ENCODE measurements at places on chromosomes 12 and 14.

DNA sequence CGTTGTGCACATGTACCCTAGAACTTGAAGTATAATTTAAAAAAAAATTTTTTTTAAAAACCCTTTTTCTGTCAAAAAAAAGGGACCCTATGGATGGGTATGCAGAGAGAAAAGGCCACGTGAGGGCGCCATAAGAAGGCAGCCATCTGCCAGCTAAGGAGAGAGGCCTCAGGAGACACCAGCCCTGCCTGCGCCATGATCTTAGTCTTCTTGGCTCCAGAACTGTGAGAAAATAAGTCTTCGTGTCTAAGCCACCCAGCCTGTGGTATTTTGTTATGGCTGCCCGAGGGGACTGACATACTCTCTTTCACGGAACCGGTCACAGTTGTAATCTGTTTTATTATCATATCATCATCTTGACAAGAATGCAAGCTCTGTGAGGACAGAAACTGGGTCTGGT is 174.8 kb downstream of the EFCAB11 start:
- no peak for DNase-seq

DNA sequence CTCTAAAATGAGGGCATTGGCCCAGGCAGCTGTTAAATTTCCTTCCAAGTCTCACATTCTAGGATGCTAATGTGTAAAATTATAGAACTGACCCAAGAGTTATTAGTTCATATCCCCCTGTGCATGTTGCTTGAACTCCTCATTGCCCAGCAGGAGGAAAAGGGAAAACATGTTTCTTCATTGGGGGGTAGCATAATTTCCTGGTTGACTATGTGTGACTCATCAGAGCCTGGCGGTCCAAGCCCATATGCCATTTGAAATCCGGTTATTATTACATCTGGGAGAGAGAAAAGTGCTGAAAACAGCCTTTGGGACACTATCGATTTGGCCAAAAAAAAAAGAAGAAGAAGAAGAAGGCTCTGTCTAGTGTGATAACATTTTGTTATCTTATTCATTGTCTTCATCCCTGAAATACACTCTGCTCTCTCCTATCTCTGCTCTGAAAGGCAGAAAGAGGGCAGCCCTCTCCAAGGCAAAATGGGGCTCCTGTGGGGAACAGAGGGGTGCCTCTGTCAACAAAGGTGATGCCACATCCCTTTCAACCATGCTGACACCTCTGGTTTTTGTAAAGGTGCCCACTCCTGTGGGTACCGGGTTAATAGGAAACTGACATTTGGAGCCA is 114.2 kb downstream of the DAD1 start:
- DNase-seq: no peak

- DNase-seq: no peak
These were observed 20.0 kb downstream of the GAS2L3 start for GRCh38 chr12:100593490-100593889.

DNA sequence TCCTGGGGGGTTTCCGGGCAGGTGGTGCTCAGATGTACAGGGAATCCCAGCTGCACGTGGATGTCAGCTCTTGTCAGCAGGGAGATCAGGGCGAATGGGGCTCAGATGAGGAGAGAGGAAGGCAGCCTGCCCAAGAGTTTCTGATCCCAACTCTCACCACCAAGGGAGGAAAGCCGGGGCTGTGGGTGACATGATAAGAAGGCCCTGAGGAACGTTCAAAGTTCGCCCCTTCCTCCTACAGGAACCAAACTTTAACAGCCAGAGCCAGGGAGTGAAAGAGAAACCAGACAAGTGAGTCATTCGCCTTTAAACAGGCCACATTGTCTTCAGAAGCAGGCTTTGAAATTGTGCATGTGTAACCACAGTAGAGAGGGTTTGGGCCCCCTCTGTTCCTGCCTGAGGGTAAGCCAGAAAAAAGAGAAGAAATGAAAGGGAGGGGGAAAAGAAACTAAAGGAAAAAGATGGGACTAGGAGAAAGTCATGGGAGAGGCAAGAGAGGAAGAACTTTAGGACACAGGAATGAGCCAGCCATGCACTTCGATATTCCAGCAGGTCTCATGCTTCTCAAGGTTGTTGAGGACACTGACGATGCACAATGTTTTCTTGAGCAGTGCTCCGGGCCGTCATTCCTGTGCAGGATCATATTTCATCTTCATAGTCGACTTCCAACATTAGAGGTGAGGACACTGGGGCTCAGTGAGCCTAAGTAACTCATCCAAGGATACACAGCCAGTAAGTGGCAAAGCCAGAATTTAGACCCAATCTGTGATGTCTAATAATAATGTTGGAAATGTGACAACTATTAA is 691.4 kb upstream of the TBX3 start:
- DNase-seq: no peak

GRCh38 chr12:4417455-4417854 is 28.2 kb downstream of the FGF6 start:
- no peak for DNase-seq

Measured in CD8-positive, alpha-beta T cell (primary cell).